ENCODE measurements at places on chromosomes 4 and X.

DNA sequence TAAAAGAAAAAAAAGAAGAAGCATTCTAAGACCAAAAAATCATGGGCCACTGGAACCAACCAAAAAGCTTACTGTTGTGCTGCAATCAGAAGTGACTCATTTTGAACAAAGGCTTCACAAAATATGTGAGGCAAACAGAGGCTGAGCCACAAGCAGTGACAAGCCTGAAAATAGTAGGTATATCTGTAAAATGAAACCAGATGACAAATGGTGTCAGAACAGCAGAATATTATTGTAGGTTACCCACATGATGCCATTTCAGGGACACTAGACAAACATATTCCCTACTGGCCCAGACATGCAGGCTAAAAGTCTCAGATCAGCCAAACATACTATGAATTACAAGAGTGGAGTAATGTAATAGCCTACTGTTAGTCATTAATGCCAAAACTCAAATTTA, 1301.8 kb upstream of the DIAPH2 start:
- no peak for DNase-seq

DNA sequence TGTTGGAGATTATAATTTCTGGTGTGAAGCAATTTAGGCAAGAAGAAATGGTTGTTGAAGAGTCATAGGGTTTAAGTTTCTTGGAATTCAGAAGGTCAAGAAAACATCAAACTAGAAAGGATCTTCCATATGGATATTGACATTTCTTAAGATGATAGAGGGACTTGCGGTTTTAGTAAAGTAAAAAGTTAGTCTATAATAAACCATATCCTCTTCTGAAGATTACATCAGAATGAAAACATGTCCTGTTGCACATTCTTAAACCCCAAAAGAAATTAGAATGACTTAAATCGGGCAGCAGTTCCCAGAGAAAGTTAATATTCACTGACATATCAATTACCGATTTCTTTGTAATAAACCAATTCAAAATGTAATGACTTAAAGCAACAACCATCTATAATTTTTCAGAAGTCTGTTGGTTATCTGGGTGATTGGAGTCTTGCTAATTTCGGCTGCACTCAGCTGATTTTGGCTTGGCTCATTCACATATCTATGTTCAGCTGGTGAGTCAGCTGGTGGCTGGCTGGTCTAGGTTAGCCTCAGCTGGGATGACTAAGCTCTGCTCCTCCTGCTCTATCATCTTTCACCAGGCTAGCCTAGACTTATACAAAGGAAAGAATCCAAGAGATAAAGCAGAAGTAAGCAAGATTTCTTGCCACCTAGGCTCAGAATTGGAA, 24.4 kb upstream of the DYNLT3 start:
- no peak for DNase-seq

DNA sequence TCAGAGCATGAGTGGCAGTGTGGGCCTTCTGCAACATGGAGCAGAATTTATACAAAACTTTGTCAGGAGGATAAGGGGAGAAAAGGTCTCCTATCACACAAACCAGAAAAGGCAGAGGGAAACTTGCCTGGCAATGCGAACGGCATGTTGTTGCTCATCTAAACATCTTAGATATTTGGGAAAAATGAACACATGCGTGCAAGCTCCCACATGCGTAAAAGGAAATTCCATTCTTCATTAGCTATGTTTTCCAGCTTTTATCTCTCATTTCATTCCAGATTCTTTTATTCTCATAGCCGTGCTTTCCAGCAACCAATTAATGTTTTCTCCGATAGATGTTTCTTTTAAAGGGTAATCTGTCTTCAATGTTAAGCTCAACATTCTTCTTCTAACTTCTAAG, 31.3 kb upstream of the GBA3 start:
- no peak for DNase-seq

DNA sequence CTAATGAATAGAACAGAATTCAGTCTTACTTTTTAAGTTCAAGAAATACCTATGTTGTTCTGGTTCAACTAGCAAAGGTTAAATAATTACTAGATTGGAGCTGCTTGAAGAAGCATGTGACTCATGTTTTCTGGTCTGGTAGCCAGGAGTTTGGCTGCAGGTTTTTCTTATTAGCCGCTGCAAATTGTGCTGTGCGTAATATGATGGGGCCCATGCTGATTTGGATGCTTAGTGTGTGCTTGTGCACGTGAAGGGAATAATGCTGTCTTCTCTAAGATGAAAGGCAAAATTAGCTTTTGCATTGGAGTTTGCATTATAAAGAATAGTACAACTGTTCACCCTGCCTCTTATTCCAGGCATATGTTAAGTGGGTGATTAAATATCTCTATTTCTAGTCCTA, 219.6 kb downstream of the SNCA start:
- no peak for DNase-seq

GRCh38 chr4:99945718-99946355, 581 bp downstream of the DNAJB14 start:
- DNase-seq = peak; percentile 21

DNA sequence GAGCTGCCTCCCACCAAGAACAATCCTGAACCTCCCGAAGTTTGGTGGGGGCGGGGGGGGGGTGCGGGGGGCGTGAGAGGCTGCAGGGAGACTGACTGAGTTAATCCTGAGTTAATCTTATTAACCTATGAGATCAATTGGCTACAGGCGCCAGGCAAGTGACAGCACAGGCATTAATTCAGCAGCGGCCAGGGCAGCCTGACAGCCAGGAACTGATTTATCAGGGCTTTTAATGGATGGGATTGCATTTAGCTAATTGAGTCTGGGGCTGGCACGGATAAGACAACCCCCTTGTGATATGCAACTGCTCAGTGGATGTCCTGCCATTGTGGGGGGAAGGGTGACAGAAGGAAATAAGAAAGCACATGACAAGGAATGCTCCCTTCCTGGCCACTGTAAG, 16.3 kb downstream of the RTL5 start:
- DNase-seq = no peak
